Stimulated activated CD4-positive, alpha-beta T cell treated with anti-CD3 and anti-CD28 coated beads, Interleukin-4, amount 100 ng/mL, for 4 hours (primary cell): ENCODE measurements at places on chromosomes 6 and 20.

DNA sequence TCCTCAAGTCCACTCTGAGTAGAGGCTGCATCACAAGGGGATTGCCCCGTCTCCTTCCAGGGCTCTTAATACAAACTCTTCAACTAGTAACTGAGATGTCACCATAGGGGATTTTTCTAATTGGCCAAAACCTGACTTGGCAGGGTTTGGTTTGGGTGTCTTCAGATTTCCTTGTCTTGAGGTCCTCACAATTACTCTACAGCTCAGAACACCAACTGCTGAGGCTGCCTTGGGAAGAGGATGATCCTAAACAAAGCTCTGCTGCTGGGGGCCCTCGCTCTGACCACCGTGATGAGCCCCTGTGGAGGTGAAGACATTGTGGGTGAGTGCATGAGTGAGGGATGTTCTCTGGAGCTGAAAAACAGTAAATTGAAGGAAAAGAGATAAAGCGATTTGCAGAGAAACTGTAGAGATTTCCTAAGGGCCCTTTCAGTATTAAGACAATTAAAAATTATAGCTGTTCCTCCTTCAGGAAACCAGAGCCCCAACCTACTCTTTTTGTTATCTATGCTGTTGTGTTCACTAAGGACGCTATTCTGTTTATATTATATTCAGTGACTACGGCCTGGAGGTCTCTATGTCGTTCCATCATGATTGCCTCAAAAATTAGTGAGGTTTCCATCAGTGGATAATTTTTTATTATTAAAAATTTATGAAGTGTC lies at the start of gene HLA-DQA1:
Gene HLA-DQA1 (plus strand): TSS at position 188 of the 662 bp plus-strand sequence. CDS start 53 bp downstream, at position 241.
- no peak for DNase-seq

- DNase-seq, result no peak
Observed at GRCh38 chr6:27281105-27281539, 31.0 kb downstream of the POM121L2 start.

GRCh38 chr20:1528811-1529210 lies 28.7 kb downstream of the SIRPD start:
- DNase-seq, result no peak

DNA sequence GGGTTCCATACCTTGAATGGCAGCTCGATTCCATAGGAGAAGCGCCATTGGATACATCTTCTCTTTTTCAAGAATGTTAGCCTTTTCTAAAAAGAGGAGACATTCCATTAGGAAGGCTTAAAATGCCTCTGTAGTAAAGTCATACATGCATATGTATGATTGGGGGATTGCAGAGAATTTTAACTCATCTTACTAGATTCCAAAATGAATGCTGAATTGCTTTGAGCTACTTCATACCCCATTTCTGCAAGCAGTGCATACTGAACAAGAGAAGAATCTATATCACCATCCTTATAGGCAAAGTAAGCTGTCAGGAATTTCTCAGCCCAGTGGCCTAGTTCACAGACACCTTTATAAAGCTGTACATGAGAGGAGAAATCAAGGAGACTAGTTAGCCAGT lies 80.3 kb downstream of the NDUFAF5 start:
- DNase-seq, result no peak
